ENCODE measurements at places on chromosomes 11 and 22.

- no peak for DNase-seq
Observed at GRCh38 chr11:90593099-90593498, 370.2 kb upstream of the CHORDC1 start.

DNA sequence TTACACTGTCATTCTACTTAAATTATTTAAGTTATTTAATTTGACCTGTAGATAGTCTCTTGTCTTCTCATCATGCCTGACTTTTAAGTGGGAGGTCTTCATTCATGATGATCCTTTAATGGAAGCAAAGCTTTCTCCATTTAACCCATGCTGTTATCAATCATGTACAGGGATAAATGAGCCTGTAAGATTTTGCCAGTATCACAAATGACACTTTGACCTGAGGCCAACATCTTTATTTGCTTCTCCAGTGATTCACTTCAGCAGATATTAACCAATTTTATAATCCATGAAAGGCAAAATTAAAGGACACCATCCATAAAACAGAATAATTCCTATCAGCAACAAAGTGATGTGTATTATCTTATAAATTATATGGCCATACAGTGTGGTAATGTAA, 7.7 kb downstream of the CCDC73 start:
- no peak for DNase-seq

GRCh38 chr11:93718057-93718563, 23.2 kb downstream of the TAF1D start:
- no peak for DNase-seq

DNA sequence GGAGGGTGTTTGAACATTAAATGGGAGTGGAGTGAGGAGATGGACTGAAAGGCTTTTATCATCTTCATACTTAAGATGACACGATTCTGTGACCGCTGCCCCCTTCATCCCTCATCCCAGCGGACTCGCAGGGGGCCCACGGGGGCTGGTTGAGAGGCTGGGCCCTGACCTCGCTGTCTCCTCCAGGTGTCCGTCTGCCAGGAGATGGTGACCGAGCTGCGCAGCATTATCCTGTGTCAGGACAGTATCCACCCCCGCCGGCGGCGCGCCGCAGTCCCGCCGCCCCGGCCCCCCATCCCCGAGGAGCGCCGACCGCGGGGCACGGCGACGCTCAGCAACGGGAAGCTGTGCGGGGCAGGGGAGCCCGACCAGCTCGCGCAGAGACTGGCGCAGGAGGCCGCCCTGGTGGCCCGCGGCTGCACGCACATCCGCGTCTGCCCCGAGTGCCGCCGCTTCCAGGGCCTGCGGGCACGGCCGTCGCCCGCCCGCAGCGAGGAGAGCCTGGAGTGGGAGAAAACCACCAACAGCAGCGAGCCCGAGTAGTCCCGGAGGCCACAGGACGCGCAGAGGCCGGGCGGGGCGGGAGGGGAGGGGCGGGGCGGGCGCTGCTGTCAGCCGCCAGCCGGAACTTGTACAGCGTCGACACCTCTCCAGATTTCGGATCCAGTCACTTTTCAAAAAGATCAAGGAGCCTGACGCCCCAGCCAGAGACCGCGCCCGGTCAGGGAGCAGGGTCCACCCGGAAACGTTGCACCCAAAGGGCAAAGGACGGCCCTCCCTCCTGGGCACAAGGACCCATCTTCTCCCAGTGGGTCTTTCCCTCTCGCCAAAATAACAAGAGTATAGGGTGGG, 38.0 kb upstream of the TBCEL start:
- peak; percentile 91 for DNase-seq

DNA sequence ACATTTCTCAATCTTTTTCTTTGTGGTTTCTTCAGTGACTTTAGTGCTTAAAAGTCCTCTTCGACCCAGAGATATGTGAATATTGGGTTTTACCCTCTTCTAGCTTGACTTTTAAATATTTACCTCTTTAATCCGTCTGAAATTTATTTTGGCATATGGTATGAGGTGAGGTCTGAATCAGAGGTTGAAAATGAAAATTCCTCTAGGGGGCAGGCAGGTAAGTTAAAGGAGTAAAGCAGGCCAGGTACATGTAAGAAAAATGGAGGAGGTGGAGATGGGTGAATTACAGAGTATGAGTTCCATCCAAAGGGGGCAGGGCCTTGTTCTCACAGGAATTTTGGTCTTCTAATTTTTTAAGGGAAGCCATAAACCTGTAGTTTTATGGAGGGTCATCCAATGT, 263.8 kb upstream of the NARS2 start:
- DNase-seq: no peak

- no peak for DNase-seq
Observed at GRCh38 chr11:13292970-13293369, 15.4 kb downstream of the BMAL1 start.

- DNase-seq: no peak
Observed at GRCh38 chr22:44620841-44621257, 81.2 kb upstream of the PRR5 start.

GRCh38 chr11:30938171-30938570, 352.0 kb upstream of the MPPED2 start:
- no peak for DNase-seq

- DNase-seq: peak; percentile 96
Observed at GRCh38 chr11:70176940-70177689, 26.0 kb upstream of the FADD start.

- no peak for DNase-seq
Observed at GRCh38 chr11:46162700-46163099, 41.4 kb upstream of the PHF21A start.

DNA sequence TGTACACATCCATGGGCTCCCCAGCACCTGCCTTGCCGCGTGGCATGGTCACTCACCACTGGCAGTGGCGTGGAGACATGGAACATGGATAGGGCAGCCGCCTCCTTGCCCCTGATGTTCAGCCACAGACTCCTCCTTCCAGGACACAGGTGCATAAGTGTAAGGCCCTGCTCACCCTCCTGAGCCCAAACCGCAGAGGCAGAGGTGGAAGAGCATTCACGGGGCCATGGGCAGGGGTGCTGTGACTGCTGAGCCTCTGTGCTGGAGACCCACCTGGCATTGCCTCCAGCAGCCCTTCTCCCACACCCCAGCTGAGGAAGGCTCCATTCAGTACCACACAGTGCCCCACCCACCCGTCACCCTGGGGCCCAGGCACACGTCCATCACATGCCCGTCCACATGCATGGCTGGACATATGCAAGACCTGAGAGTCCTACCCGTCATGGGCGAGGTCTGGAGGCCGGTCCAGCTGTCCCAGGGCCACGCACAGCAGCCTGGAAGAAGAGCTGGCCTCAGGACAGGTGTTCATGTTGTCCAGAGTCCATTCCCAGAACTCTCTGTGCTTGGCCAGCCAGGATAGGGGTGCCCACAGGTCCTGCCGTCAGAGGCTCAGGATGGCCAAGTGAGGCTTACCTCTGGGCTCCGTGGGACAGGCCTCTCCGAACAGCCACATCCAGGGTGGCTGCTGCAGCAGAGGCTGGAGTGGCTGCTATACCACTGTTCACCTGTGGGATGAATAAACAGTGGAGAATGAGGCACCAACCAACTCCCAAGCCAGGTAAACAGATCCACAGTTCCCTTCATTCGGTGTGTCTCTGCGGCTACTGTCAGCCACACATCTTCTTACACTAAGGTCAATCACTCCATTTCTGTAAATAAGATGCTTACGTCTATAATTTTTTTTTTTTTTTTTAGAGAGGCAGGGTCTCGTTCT, 1.7 kb upstream of the TUBGCP6 start:
- peak; percentile 82 for DNase-seq

DNA sequence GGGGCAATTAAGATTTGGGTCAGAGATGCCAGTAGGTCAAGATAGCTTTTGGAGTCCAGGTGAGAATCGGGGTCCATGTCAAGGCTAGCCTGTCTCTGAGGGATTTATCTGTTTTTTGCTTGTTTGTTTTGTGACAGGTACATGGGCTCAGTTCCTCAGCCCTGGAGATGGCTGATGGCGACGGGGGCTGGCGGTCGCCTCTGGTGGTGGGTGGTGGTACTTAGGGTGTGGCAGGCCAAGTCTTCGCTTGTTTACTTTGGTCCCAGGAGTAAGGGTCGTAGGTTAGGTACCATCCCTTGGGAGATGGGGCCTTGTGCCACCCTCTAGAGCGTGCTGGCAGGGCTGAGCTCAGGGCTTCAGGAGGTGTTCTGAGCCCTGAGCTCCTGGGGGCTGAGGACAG, 4.7 kb downstream of the SLC25A45 start:
- DNase-seq: peak; percentile 19

All from osteoblast (primary cell).